ENCODE measurements at places on chromosomes 7 and 10.

GRCh38 chr7:32293833-32294232 lies 196.3 kb downstream of the LSM5 start:
- DNase-seq = no peak

DNA sequence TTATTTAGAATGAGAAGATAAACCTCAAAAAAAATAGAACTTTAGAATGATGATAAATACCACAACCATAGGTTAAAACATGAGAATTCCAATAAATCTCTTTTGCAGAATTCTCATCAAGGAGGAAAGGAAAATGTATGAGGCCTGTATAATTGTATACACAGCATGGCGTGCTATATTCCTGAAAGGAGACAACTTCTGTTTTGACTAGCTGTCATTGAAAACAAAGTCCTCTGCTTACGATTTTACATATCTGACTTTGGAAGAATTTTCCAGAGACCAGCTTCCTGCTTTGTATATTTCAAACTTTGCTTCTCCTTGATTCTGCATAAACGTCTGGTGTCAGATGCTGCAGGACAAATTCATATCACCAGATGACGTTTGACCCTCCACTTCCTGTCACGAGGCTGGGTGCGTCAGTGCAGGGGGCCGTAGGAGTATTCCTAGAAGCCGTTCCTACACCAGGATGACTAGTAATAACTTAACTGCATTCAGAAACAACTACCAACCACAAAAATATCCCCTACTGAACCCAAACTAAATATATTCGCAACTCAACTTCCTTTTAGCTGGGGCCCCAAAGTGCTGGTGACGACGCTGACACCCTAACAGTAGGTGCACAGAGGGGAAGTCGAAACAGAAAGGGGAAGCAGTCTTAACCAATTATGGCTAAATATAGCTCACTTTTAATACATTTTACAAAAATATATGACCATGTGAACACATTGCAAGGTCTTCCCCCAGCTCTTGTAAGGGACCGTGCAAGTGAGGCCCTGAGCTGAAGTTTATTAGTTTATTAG lies 178.6 kb upstream of the INHBA start:
- no peak for DNase-seq

DNA sequence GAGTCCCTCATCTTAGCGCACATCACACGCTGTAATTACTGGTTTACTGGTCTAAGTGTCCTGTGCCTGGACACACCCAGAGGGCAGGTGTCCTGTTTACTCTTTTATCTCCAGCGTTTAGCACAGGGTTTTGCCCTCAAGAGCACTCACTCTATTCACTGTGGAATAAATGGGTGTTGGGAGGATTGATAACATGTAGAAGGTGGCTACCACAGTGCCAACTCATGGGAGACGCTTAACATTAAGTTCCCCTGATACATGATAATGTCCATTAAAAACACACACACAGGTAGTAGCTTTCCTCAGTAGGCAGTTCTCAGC lies 96.1 kb upstream of the EFCAB10 start:
- DNase-seq = no peak

- no peak for DNase-seq
Measured at GRCh38 chr7:105666324-105666723, 85.0 kb upstream of the EFCAB10 start.

- DNase-seq = peak; percentile 46
Measured at GRCh38 chr10:59708816-59709394, 745 bp downstream of the SLC16A9 start.

- DNase-seq = no peak
Measured at GRCh38 chr7:42611289-42611928, 300.5 kb downstream of the C7orf25 start.

- DNase-seq = no peak
Measured at GRCh38 chr7:131438969-131439368, 111.3 kb downstream of the MKLN1 start.

DNA sequence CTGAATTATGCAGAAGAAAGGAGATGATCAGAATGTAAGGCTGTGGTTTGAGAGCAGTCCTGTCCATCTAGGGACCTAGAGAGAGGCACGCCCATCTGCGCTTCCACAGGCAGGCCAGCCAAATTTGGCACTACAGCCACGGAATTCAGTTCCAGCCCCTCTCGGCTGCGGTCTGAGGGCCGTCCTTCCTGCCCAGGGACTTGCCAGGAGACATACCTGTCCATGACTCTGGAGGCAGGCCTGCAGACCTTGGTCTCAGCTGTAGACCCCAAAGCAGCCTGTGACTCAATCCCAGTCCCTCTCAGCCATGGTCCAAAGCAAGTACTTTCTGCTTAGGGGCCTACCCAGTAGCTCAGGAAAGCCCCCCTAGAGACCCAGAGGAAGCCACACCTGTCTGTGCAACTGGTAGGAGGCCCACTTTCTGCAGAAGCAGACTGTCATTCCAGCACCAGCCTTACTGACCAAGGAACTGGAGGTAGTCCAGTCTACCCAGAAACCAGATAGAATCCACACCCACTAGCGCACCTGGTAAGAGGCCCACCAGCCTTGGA lies 720.9 kb downstream of the PARD3 start:
- no peak for DNase-seq

GRCh38 chr10:87846023-87846422 lies 17.3 kb downstream of the KLLN start:
- no peak for DNase-seq

GRCh38 chr7:476736-477360 lies 42.8 kb downstream of the PDGFA start:
- no peak for DNase-seq

GRCh38 chr10:121928528-121928884 lies 675 bp upstream of the ATE1 start:
- no peak for DNase-seq

DNA sequence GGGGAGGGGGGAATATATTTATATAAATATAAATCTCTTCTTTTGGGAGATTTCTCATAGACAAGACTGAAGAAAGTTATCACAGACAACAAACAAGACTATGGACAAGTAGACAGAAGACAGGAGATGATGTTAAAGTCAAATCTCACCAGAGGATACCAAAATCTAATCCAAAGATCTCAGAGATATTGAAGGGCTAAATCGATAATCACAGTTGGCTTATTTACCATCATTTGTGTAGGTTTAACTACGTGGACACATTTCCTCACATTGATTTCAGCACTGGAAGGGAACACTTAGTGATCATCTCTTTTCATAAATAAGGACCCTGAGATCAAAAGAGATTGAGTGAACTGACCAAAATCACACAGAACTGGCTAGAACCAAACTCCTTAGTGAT lies 2.7 kb upstream of the INPP5F start:
- no peak for DNase-seq

- no peak for DNase-seq
Measured at GRCh38 chr7:2256306-2257045, 14.4 kb downstream of the NUDT1 start.

GRCh38 chr7:134554417-134554966 lies 5.6 kb downstream of the AKR1B15 start:
- DNase-seq = no peak

DNA sequence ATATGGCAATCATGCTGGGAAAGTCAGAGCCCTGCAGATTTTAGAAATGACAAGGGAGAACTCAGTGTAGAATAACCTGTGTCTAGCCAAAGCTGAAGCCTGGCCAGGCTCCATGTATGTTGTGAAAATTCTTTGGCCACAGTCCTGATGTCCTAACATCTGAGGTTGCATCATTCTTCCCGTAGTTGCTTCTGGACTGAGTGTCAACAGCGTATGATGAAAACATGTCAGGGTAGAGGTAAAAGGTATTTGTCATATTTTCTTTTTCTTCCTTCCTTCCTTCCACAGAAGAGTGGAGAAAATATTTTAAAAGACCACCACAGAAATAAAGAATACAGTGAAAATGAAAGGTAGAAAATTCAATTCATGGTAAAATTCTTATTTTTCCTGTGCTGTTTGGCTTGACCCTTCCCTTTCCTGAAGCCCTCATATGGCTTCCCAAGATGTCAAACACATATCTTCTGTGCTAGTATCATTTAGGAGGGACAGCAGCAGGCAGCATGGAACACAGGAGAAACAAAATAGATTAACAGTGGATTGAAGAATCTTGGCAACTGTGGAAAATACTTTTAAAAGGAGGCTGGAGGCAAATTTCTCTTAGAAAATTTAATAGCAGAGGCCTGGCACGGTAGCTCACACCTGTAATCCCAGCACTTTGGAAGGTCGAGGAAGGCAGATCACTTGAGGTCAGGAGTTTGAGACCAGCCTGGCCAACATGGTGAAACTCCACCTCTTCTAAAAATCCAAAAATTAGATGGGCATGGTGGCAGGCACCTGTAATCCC lies 18.9 kb upstream of the NRBF2 start:
- peak; percentile 77 for DNase-seq

GRCh38 chr7:72674394-72674793 lies 153.6 kb downstream of the TYW1B start:
- DNase-seq = no peak

DNA sequence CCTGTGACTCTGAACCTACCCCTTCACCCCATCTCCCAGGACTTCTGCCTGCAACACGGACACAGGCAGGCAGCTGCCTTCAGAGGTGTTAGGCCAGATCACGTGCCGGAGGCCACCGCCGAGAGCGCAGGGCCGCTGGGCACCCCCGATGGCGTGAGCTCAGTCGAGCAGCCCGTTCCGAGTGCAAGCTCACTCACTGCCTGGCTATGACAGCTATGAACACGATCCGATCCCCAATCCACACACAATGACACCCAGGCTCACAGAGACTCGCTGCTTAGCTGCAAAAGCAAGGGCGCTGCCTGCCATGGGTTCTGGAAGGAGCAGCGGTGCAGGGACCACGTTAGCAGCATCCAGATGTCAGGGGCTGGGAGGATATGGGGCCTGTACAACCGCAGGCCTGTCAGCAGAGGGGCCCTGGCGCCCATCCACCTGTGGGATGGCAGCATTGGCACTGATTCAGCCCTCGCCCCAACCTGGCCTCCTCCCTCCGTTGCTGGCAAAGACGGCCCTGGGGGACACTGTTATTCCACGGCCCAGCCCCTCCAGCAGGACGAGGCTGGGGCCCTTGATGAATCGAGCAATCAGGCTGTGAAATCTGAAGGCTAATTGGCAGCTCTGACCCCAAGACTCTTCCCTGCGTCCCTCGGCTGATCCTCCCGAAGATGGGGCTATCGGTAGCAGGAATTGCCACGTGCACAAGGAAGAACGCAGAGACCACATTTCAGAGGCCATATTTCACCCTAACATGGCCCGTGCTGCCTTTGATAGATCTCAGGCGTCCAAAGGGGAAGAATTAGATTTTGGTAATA lies 230.1 kb downstream of the ELFN1 start:
- no peak for DNase-seq

- DNase-seq = no peak
Measured at GRCh38 chr7:153473185-153473584, 579.0 kb upstream of the DPP6 start.

DNA sequence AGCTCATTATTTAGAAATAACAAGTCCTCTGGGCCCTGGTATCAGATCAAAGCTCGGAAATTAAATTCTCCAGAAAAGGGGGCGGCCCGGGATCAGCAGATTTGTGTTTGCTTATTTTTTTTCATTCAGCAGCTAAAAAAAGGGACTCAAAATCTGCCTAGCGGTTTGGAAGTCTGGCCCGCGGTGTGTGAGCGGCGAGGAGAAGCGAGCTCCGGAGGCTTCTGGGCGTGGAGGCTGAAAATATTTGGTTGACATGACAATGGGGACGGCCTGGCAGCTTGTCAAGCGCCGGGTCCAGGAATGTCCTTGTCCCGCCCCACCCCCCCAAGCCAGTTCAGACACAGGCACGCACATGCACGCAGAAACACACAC lies 43.4 kb downstream of the FOXL3 start:
- peak; percentile 89 for DNase-seq

GRCh38 chr10:29946614-29946952 lies 112.8 kb downstream of the JCAD start:
- DNase-seq = no peak

GRCh38 chr7:75920431-75921161 lies 5.6 kb downstream of the POR start:
- DNase-seq = no peak

DNA sequence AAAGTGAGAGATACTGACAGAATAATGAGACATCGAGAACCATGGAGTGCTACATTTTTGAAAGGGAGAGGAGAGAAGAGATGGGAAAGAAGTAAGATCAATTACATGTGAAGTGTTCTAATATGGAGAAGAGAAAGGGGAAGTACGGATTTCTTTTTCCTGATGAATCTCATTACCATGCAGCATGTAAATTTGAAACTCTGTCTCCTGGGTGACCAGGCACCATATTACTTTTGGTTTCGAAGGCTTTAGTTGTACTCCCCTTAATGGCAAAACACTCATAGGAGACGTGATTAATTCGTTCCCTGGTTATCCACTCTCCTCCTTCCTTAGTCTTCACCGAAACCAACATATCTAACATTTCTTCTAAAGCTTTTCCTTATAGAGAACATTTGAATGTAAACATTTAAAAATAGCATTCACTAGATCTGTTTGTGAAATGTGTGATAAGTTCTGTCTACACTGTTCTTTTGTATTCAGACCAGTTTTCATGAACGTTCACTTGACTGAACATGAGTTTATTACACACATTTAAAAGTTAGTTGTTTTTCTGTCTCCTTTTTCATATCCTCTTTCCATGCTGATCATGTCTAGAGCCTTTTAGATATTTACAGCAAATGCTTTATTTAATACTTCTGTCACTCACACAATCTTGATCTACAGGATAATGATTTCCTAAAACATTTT lies 80.2 kb upstream of the MSRB2 start:
- DNase-seq = no peak

GRCh38 chr10:126906704-126907422 lies 1.6 kb downstream of the DOCK1 start:
- no peak for DNase-seq

- DNase-seq = no peak
Measured at GRCh38 chr7:120867932-120868331, 10.0 kb upstream of the TSPAN12 start.

GRCh38 chr10:96986200-96986856 lies 154.2 kb downstream of the LCOR start:
- no peak for DNase-seq

GRCh38 chr7:119270045-119270464 lies 1002.9 kb upstream of the KCND2 start:
- peak; percentile 82 for DNase-seq

DNA sequence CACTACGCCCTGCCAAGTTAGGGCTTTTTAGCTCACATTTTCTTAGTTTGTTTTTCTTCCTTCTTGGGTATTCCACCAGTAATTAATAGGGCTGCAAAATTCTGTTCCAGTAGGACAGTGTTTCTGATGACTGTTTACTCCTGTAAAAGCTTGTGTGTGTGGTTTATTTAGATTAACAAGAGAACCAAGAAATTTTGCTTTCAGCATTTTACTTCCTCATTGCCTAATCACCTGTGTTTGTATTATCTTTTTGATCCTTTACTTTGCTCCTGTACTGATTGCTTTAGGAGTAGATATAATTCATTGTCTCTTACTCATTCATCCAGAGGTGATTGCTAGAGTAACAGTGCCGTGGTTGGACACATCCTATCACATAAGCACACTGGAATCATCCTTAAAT lies 27.7 kb downstream of the TDRD1 start:
- DNase-seq = no peak

GRCh38 chr10:121678631-121679174 lies 80.5 kb upstream of the FGFR2 start:
- DNase-seq = no peak

DNA sequence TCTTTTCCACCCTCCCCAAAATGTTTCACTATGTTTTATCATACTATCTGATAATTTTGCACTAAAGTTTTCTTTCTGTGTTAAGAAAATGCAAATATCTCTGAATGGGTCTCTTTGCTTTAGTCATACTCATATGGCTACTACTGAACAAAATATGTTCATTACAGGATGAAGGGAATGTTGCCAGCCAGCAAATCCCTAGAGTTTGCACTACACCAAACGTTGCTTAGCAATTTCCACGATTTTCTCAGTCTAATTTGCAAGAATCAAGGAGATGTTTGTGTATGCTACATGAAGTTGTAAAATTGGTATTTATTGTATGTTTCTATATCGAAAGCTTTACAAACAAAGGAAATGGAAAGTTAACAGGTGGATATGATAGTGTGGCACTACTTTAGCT lies 10.6 kb upstream of the MAGI2 start:
- DNase-seq = no peak

All from lung (tissue), 17 donors.